H7 (cell line): ENCODE measurements at places on chromosomes 4 and X.
A peak's percentile ranks its signal among the peaks of the same experiment; 100 is the strongest.

DNA sequence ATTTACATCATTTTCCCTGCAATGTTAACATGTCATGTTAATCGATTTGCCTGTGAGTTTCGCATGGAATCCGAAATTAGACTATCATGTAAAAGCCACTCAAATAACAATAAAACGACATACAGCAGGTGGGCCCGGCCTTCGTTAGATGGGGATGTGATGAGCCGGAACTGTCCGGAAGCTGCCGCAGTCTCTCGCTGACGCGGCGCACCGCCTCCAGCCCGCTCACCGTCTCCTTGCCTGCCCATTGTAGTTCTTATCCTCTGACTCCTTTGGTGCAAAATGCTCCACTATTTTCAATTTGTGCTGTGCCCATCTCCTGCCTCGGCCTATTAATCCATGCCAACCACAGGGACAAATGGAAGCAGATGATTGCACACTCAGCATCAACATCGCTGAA is 877.5 kb upstream of the TENM3 start:
- no peak for DNase-seq

DNA sequence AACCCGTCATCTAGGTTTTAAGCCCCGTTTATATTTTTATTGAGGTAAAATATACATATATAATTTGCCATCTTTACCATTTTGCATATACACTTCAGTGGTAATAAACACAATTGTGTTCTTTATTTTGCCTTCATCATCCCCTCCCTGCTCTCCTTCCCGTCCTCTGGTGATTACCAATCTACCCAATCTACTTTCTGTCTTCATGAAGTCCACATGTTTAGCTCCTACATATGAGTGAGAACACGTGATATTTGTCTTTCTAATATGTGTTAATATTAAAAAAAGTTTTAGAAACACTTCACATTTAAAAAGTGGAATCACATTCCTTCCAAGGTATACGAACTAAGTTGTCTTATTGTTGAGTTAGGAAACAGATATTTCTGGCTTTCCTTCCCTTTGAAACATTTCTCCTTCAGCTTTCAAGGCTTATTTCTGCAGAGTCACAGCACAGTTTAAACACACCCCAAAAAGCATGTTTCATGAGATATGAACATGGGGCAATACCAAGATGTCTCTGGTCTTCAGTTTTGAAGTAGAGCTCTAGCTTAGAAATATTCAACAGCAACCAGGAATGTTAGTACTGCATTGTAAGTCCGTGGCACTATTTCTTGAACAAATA is 35.9 kb downstream of the GYPA start:
- DNase-seq, result no peak

- no peak for DNase-seq
Observed at GRCh38 chr4:55122235-55122634, 3.2 kb downstream of the KDR start.

- no peak for DNase-seq
Observed at GRCh38 chrX:78213331-78213730, 73.9 kb upstream of the TAF9B start.

DNA sequence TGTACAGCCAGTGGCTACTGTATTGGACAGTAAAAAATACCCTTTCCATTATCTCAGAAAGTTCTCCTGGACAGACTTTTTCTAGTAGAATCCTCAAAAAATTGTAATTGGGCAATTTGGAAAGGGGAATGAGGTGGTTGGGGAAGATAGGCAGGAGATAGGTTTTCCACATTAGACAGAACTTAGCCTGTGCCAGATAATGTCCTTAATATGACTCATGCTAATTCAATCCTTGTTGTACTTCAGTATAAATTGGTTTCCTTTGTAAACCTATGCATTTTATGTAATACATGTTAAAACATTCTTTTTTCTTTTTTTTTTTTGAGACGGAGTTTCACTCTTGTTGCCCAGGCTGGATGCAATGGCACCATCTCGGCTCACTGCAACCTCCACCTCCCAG is 8.9 kb downstream of the EIF4E start:
- DNase-seq, result no peak

- no peak for DNase-seq
Observed at GRCh38 chr4:179182741-179183140, 1740.5 kb upstream of the AGA start.

GRCh38 chr4:84498203-84498934 is 723 bp downstream of the NKX6-1 start:
- peak; percentile 55 for DNase-seq

DNA sequence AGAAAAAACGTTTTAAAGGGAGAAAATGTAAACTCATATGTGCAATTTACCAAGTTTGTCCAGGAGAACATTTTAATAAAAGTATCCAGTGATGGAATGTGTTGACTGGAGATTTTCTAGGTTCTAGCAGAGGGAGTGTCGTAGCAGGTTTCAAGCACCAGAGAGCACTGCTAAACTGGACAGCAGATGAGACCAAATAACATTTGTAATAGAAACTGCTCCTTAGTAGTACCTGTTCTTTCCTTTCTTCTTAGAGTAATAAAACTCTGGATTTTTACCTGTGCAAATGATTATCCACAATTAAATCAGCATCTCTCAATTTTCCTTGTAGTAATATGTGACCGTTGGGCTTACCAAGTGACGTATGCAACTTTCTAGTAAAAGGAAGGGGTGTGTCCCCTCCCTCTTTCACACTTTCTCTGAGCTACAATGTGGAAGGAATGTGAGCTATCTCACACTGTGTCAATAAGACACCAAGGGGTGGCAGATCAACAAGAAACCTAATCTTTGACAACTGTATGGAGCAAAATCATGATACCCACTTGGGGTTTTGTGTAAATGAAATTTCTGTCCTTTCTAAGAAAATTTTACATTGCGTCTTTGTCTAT is 9.5 kb downstream of the HPGDS start:
- DNase-seq, result peak; percentile 65

GRCh38 chr4:17013382-17014006 is 115.0 kb upstream of the LDB2 start:
- DNase-seq, result no peak

GRCh38 chrX:37685381-37686359 is at the start of gene XK:
TSS of gene XK (plus strand) at chrX:37685791. CDS start at chrX:37685962, 171 bp downstream.
- peak; percentile 76 for DNase-seq
